NCI-H345 (cell line): ENCODE measurements at places on chromosomes 1 and 21.

DNA sequence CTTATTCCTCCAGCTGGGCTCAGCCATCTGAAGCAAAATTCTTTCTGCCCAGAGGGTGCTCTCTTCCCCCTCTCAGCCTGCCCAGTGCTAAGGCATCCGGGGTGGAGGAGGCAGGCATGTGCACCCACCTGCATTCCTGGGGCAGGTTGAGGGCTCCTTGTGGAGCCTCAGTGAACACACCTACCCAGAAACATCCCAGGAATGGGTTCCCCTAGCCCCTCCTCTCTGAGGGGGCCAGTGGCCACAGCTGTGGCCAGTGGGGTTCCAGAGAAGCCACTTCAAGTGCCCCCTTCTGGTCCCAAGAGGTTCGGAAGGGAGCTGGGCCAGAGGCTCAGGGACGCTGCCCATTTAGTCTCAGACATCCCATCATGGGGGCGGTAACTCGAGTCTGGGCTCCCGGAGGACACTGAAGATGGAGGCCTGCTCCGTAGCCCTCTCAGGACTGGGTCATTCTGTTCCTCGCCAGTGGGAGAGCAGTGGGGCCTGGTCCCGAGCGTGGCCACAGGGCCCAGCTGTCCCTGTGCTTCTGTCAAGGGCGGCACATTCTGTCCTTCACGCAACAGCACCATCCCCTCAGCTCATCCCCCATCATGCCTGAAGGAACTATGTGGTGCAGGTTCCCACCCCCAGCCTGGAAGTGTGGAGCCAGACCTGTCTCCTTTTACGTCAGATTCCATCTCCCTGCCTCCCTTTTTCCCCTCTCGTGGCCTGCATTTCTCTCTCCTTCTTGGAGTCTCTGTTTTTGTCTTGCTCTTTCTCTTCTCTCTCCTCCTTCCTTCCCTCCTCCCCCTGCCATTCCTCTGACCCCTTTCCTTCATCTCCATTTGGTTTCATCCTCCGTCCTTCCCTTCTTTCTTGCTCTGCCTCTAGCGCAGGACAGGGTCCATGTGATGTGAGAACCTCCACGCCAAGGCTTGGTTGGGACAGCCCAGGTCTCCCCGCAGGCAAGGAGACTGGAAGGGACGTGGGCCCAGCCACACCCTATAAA, 49.6 kb upstream of the KDM4A start:
- no peak for DNase-seq

- no peak for DNase-seq
Measured at GRCh38 chr1:110645821-110646735, 28.7 kb downstream of the KCNA3 start.

GRCh38 chr1:214019499-214019898, 31.7 kb downstream of the PROX1 start:
- peak; percentile 71 for DNase-seq

DNA sequence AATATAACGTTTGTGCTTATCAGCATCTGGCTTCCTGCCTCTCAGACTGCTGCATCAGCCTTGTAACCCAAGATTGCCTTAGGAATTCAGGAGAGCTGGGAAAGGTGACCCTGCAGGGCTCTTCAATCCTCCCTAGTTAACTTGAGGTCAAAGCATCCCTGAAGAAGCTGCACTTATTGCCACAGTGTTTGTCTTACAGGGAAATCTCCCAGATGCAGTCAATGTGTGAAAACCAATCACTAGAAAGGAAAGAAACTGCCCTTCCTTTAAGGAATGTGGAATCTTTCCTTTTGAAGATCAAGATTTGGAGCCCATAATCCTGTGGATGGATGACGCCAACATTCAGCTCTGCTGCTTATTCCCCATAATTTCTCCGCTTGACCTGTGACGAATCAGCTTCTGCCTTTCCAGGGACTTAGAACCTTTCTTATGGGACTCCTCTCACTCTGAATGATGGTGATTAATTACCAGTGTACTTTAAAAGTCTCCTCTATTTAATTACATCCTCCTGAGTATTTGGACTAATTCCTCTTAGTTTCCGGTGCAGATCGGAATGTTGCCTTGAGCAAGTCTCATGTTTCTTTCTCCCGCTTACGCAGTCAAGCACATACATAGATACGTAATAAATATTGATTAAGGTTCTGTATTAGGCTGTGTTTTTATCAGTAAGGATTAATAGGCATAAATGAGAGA, 14.4 kb downstream of the ADAMTS5 start:
- DNase-seq, result no peak

DNA sequence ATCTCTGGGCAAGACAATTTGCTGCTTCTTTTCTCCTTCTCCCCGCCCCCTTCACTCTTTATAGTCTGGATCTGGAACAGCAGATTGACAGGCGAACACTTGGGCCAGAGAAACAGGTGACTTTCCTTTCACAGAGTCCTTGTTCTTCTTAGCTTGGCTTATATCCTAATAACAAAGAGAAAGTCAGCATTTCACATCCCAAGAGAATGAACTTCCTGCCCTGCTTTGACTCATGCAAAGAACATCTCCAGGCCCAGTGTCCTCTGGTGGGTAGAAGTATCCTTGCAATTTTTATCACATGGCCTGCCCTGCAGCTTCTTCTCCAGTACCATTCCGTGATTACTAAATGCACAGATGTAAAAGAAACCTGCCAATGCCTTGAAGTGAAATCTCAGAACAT, 764.4 kb downstream of the ADGRL2 start:
- no peak for DNase-seq

GRCh38 chr1:35361638-35362037, 93.1 kb downstream of the ZMYM4 start:
- no peak for DNase-seq

- no peak for DNase-seq
Measured at GRCh38 chr1:30668024-30668423, 55.4 kb downstream of the MATN1 start.

- DNase-seq, result no peak
Measured at GRCh38 chr1:223227486-223228196, 84.6 kb upstream of the TLR5 start.

DNA sequence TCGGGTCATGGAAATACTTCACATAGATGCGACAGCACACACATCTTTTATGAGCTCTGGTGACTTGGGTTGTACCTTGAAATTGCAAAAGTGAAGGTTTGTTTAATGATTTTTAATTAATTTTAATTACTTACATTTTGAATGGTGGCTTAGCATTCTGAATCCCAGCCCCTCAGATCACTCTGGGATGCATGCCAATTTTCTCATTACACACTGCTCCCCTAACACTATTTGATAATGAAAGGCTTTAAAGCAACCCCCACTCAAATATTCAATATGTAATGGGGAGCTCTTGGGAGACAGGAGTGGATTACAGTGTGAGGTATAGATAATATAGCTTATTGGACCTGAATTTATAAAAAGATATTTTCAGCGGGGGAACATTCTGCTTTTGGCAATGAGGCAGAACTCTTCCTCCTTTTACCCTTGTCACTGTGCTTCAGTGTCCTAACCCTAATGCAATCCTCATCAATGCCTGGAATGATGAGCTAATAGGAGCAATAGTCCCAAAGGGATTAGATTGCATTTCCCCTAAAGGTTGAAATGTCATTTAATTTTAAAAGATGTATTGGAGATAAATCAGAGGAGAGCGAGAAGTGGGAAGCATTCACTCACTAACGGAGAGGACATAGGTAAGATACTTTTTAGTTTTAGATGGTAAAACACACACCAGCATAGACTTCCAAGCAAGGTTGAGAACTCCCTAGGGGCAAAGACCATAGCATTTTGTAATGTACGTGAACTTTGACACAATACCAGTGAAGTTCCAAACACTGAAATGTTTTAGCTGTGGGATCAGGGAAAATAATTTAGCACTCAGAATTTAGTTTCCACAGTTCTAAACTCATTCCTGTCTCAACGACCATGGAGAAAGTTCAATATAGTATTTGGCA, 384.1 kb upstream of the PLXNA2 start:
- DNase-seq, result peak; percentile 17

DNA sequence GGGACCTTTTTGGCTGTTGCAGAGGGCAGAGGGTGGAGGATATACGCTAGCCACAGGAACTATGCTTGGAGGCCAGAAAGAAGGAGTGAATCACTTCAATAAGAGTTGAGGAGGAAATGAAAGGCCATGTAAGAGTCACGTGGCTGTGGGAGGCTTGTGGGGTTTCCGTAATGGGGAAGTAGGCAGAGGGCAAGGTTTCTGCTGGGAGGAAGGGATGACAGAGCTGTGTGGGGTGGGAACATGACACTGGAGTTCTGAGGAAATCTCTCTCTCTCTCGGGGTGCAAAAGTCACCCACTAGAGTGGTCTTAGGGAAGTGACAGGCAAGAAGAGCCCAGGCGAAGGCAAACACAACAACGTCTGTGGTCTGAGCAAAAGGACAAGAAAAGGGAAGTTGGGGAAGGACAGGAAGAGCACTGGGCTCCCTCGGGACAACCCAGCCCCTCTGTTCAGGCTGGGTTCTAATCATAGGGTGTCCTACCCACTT, 3.9 kb upstream of the CD1C start:
- DNase-seq, result no peak

GRCh38 chr1:93728480-93729131, 47.0 kb upstream of the BCAR3 start:
- no peak for DNase-seq

DNA sequence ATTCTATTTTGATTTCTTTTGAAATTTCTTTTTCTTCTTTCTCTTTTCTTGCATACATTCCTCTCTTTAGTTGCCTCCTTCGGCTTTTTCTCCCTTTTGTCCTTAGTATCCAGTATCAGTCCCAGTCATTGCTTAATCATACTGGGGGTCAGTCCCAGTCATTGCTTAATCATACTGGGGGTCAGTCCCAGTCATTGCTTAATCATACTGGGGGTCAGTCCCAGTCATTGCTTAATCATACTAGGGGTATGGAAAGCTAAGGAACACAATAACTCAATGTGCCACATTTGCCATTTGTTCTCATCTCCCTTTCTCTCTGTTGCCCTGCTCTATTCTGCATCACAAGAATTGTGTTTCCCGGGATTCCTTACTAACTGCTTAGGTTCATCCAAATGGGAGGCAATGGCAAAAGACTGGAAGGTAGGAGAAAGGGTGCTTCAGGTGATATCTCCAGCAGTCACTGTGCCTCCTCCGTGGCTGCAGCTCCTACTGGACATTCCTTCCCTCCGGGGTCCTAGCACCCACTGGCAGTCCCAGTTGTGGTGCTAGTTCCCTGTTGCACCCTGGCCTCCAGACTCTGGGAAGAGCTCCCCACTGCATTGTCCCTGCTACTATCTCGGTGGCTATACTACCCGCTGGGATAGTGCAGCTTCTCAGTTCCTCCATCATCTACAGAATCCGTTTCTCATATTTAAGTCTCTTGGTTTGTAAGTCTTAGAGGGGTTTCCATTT, 32.6 kb upstream of the LAMC1 start:
- DNase-seq, result no peak

- peak; percentile 34 for DNase-seq
Measured at GRCh38 chr1:218339267-218339831, 5.8 kb upstream of the TGFB2 start.

DNA sequence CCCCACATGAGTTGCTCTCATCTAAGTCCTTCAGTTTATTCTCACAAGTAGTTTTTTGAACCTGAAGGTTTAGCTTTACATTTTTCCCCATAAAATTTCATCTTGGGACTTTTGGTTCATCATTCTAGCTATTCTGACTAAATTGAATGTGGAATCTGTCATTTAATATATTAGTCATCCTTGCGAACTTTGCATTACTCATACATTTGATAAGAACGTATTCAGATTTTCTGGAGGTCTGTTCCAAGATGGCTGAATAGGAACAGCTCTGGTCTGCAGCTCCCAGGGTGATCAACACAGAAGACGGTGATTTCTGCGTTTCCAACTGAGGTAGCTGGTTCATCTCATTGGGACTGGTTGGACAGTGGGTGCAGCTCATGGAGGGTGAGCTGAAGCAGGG, 59.8 kb upstream of the CSF1 start:
- DNase-seq, result no peak

GRCh38 chr1:118659646-118660045, 328.5 kb downstream of the TBX15 start:
- peak; percentile 26 for DNase-seq

DNA sequence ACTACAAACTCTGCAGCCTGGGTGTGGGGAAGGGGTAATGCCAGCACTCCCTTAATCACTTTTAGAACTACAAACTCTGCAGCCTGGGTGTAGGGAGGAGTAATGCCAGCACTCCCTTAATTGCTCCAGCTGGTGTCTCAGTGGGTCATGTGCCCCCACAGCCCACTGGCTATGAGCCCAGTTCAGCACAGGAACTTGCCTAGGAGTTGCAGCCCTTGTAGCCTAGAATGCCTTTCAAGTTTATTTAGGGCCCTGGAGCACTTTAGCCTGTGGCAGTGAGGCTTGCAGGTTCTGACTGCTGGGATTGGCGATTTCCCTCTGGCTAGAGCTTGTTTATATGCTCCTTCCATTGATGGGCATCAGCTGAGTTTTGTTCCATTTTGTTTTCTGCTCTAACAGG, 17.1 kb downstream of the VN1R5 start:
- DNase-seq, result no peak

GRCh38 chr1:231971397-231972110, 345.0 kb downstream of the DISC1 start:
- DNase-seq, result no peak

- DNase-seq, result no peak
Measured at GRCh38 chr1:8423269-8423691, 105.4 kb downstream of the SLC45A1 start.

DNA sequence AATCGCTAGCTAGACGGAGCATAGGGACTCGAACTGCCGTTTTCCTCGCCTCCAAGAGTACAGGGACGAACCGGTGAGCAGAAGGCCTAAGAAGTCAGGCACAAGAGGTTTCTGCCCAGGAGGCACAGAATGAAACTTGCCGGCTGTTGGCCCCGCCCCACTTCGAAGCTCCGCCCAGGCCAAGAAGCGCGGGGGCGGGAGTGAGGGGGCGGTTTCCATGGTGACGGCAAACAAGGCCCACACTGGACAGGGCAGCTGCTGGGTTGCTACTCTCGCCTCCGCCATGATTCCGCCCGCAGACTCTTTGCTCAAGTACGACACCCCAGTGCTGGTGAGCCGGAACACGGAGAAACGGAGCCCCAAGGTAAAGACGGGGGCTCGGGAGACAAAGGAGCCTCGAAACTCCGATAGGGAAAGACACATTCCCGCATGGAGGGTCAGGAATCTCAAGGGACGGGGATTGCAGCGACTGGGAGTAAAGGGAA, at the start of gene DNALI1:
Gene DNALI1, plus strand, starts transcription at position 229 of the 485 bp plus-strand sequence. Its CDS starts 55 bp downstream, at position 284.
- DNase-seq, result no peak

- no peak for DNase-seq
Measured at GRCh38 chr1:203652724-203653461, 26.3 kb downstream of the ATP2B4 start.

GRCh38 chr1:69511426-69512192, 56.1 kb upstream of the LRRC7 start:
- no peak for DNase-seq

GRCh38 chr1:8364528-8365442, 46.9 kb downstream of the SLC45A1 start:
- DNase-seq, result peak; percentile 72
